A375 (cell line): ENCODE measurements at places on chromosomes 11 and 22. TPM values are rescaled to one million over a fixed set of nuclear protein-coding genes. Genes with fewer than 3 reads are reported as not detected.

PIWIL4 gene
- not detected in 2 replicates for total RNA-seq

FADD gene
- total RNA-seq, result 50.0 and 51.3 TPM in 2 replicates

MTFP1 gene
- total RNA-seq, result 29.2 and 37.1 TPM in 2 replicates

KCNE3 gene
- 0.04 and 0.08 TPM in 2 replicates for total RNA-seq

PLEKHA7 gene
- total RNA-seq, result 0.96 and 1.0 TPM in 2 replicates

HDHD5 gene
- total RNA-seq, result 44.2 and 53.6 TPM in 2 replicates
